ENCODE measurements at places on chromosomes 12 and 14.

DNA sequence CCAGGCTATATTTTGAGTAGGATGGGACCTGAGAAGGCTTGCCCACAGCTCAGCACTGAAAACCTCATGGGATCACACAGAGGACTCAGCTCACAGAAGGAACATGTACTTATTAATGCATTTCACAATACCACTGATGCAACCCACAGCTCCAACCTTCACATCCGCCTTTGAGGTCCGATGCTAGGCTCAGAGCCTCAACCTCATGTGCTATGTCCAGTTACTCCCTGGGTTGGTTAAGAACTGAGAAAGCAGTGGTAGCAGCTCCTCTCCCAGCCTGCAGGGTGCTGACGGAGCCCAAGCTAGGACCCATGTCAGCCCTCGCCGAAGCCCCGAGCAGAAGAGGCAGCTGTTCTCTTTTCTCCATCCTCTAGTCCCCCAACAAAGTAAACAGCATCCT, 52.9 kb downstream of the SPTB start:
- no peak for DNase-seq

DNA sequence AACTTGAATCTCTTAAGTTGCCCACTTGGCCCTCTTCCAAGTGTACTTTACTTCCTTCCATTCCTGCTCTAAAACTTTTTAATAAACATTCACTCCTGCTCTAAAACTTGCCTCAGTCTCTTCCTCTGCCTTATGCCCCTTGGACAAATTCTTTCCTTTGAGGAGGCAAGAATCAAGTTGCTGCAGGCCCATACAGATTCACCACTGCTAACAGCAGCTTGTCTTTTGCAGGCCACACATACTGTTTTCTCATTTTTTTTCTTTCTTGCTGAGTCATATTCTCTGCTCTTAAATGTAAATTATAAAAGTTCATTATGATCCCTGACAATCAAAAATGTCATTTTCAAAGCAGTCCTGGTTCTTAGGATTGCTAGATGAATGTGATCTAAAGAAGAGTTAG, 1820.8 kb upstream of the FLRT2 start:
- DNase-seq: no peak

GRCh38 chr12:22797701-22798100, 172.7 kb downstream of the ETNK1 start:
- DNase-seq: no peak

DNA sequence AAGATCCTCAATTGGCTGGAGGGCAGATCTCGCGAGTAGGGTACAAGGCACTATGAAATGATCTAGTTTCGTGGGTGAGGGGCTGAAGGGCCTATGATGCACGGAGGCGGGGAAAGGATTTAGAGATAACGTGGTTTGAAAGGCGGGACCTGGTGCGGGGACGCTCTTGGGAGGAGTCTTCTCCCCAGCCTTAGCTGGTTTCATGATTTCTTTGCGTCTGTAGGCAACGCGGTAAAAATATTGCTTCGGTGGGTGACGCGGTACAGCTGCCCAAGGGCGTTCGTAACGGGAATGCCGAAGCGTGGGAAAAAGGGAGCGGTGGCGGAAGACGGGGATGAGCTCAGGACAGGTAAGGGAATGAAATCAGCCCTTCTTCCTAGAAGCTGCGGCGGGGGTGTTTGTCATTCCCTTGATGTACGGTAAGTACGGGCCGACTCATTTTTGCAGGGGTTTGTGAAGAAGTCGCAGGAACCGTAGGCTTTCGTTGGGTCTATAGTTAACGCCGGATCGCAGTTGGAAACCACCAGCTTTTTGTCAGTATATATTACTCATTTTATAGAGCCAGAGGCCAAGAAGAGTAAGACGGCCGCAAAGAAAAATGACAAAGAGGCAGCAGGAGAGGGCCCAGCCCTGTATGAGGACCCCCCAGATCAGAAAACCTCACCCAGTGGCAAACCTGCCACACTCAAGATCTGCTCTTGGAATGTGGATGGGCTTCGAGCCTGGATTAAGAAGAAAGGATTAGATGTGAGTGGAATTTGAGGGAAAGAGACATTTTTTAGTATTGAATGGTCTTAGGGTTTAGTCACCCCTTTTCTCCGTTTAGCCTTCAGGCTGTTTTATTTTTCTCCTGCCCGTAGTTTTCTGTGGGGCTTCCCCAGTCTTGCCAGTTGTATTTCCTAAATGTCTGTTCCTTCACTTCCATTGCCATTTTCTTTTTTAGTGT, 602 bp downstream of the APEX1 start:
- no peak for DNase-seq

DNA sequence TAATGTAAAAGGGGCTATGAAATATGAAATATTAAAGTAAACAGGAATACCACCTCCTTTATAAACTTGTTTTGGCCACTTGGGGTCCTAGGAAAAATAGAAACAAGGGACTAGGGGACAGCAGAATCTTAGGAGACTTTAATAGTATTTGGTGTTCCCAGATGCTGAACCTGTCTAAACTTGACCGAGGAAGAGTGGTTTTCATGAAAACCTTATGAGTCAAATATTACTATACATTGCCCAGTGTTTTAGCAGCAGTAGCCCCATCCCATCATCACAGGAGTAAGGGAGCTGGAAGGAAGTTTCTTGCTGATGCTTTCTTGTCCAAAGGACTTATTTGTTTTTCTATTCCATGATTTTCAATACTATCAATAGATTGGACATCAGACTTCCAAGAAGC, 177.5 kb upstream of the CAND1 start:
- no peak for DNase-seq

DNA sequence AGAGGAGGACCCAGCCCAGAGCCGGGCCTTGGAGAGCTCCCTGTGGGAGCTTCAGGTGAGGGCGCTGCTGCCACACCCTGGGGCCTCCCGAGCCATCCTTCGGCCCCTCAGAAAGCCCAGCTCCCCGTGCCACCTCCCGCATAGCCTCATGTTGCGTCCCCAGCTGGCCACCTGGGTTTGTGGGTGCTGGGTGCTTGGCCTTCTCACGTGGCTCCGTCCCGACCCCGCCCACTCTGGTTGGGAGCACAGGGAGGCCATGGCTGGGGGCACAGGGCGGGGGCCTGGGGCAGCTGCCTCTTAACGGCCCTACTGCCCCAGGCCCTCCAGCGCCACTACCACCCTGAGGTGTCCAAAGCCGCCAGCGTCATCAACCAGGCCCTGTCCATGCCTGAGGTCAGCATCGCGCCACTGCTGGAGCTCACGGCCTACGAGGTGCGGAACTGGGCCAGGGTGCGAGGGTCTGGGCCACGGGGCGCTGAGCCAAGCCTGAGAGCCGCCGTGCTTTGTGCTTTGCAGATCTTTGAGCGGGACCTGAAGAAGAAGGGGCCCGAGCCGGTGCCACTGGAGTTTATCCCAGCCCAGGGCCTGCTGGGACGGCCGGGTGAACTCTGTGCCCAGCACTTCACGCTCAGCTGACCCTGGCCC, 7.6 kb downstream of the NOC4L start:
- DNase-seq: no peak

Data from cerebellar nuclear complex (tissue), 1 donor.